GM06990 (cell line): ENCODE measurements at places on chromosomes 13 and 19.

- DNase-seq, result no peak
These were observed 24.2 kb upstream of the GRWD1 start for GRCh38 chr19:48421548-48421947.

DNA sequence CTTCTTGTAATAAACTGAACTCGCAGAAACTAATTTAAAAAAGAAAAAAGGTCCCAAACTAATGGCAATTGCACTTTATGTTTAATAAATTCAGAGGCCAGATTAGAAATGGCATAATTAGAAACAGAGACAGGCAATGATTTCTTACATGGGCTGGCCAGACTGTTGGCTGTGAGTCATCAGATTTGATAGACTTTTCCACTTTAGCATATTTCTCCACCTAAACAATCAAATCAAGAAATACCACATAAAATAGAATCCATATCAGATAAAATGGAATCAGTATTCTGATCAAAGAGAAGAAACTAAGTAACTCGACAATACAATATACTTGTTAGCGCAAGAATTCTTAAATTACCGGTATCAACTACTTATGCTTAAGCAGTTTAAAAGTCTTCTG is 29.0 kb downstream of the EXOSC8 start:
- DNase-seq, result no peak

GRCh38 chr13:84279166-84279565 is 396.9 kb upstream of the SLITRK1 start:
- no peak for DNase-seq

GRCh38 chr19:36719687-36720556 is 32.5 kb downstream of the ZNF567 start:
- no peak for DNase-seq

- no peak for DNase-seq
These were observed 40.9 kb downstream of the DEDD2 start for GRCh38 chr19:42176649-42176989.

- no peak for DNase-seq
These were observed 4.2 kb upstream of the SPACA6 start for GRCh38 chr19:51688671-51689571.
